Left ventricle myocardium superior (tissue), 1 donor: ENCODE measurements at places on chromosomes 7 and 10.

DNA sequence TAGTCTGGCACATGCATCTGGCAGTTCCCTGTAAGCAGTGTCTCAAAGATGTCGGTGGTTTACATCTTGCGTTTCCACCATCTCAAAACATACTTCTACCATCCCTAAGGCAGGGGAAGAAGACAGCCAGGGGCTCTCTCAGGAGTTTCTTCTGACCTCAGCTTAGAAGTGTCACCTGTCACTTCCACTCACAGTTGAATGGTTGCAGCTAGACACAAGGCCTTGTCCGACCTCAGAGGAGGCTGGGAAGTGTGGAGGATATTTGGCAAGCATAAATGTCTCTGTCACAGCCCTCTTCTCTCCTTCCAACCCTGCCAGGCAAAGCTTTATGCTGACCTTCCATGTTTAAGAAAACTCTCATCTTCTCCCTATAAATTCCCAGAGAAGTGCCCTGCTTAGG is 193.3 kb downstream of the HERPUD2 start:
- DNase-seq: no peak

DNA sequence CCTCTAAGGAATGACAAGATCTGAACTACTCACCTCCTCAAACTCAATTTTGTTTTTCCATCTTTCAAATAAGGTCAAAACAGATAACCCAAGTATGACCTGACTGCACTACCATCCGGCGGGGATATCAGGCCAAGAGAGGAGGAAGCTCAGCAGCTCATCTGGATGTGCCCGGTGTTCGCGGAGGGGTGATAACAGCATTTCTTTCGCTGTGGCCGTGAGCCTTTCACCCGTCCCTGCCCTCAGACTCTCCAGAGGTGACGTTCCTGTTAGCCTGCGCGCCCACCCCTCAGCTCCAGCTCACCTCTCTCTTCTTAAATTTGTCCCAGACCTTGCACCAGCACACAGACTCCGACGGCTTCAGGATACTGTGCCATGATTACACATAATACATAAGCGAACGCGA is 526 bp downstream of the ZNF248 start:
- no peak for DNase-seq

GRCh38 chr7:138162236-138162635 is 86.0 kb downstream of the AKR1D1 start:
- DNase-seq: no peak

DNA sequence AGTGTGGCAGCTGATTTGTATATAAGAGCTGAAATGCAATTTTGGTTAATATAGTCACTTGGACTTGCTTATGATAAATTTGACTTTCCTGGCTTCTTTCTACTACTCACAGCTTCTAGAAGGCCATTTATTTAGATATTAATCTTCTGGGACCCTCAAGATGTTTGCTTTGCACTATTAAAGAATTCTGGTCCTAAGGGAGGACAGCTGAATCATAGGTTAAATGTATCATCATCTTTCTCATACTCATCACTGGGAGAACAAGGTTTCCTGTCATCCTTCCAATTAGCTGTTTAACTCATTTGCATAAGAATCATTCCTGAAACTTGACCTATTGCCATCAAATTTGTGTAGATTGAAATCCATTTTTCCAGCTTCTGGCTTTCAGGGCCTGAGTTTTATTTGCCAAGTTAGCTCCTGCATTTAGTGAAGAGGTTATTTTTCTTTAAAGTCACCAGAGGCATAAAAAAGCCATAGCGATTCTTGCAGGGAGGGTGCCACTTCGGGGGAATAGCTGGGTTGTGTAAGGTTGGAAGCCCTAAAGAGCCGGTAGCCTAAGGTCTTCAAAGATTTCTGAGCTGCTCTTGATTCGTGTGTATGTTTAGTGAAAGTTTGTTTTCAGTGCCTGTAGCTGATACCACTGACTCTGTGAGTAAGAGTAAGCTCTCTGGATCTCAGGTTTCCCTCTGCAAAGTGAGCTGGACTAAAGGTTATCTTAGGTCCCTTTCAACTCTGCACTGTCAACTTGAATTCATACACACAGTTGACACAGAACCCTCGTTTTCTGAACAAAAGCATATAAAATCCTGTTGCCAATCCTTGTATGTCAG is 4.3 kb downstream of the MAP3K8 start:
- DNase-seq: no peak

DNA sequence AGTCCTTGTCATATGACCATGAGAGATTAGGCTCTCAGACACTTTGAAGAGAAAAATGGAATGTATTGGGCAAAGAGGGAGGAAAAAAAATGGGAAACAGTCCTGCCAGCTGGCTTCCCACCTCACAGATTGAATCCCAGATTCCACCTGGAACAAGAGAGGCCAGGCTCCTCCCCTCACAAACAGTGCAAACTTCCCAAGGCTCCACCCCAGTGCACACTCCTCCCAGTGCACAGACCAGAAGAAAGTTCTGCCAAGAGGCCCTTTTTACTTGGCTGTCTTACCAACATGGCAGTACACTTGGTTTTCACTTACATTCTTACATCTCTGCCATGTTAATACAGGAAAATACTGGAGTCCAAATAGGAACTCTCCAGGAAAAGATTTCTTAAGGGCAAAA is 202.3 kb downstream of the AHR start:
- DNase-seq: no peak

- DNase-seq: no peak
Observed at GRCh38 chr7:37353949-37354655, 94.6 kb downstream of the ELMO1 start.

DNA sequence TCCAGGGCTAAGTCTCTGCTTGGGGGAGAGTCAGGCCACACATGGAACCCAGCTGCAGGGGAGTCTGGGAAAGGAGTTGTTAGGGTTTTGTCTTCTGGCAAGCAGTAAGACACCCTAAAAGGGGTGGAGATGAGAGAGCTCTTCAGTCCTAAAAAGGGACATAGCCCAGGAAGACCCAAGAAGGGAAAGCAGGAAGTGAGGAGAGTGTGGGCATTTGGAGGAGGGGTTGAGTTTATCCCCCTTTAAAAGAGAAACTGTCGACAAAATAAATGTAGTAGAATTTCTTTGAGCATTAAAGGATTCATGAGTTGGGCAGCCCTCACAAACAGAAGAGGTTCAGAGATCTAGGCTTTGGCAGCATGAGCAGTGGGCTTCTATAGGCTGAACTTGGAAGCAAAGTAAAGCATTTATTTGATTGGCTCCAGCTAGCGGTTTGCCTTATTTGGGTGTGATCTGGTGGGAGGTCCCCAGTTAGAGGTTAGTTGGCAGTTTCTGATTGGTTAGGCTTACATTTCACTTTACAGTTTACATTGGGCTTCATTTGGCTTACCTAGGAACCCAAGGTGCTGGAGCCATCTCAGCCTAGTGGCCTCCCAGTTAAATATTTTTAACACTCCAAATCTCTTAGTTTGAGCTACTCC is 246.7 kb downstream of the CAMK1D start:
- DNase-seq: no peak

DNA sequence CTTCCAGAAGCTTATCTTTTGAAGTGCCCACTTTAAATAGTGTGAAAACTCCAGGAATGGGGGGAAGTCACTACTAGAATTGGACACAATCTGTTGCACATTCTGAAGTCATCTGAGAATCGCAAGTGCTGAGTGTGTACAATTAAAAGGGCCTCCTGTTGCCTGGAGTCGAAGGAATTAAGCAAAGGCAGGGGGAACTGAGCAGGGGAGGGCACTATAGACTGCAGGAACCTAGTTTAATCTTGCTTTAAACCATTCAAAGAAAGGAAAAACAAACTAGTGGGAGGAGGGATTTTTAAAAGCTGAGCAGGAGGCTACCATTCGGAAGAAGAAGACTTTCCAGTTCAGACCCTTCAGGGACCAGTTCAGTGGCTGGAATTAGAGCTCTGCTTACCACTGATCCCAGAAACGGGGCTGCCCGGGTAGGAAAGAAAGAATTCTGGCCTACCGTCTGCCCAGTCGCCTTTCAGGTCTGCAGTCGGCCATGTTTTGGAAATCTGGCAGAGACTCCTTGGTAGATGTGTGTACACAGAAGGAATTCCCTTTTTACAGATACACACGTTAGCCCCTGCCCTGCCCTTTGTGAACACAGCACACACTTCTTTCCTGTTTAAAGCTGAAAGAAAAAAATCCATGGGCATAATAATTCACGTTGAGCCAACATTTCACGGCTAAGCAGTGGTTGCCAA is 610.6 kb upstream of the FOXK1 start:
- no peak for DNase-seq
